ENCODE measurements at places on chromosomes 6 and 20.

GRCh38 chr6:40715570-40716403 lies 128.6 kb upstream of the LRFN2 start:
- DNase-seq = no peak

DNA sequence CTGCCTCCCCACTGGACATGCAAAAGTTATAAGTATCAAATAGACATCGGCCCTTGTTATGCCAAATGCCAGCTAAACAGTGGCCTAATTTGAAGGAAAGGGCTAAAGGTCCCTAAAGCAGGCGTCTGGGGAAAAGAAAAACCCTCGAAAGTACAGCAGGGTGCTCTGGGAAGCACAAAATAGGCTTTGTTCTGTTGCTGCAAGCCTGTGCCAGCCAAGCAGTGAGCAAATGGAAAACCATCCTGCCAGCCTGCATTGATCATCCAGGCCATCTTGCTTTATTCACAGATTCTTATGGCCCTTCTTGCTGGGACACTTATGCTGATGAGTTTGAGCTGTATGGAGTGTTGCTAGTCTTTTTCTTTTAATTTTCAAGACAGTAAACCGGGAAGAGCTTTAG lies 62.2 kb upstream of the PLEKHG1 start:
- no peak for DNase-seq

GRCh38 chr6:11683871-11684270 lies 94.7 kb downstream of the ADTRP start:
- DNase-seq = no peak

DNA sequence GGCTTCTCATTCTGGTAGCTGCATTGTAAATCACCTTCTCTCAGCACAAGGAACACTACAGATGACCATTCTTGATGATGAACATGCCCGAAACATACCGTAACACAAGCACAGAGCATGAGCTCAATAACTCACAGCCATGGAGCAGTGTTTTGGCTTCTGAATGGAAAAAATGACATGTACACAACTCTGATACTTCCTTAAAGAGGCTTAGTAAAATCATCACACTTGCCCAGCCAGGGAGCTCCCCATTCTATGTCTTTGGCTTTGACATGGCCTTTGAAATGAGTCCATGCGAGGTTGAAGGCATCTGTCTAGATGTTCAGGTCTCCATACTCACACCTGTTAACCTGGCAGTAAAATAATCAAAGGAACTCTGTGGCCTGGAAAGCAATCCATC lies 87.6 kb downstream of the MYB start:
- DNase-seq = no peak
